Esophagus (tissue), 2 donors: ENCODE measurements at places on chromosomes 5 and 9. TPM values are rescaled to one million over a fixed set of nuclear protein-coding genes. Genes with fewer than 3 reads are reported as not detected.

The HTR1A gene
- polyA plus RNA-seq = not detected

The RMND5B gene
- polyA plus RNA-seq = 90.8 TPM

The ORM2 gene
- 0.12 TPM for polyA plus RNA-seq

The RAI14 gene
- 3.4 TPM for polyA plus RNA-seq

The FOXD4L3 gene
- 0.10 TPM for polyA plus RNA-seq

The NOL8 gene
- polyA plus RNA-seq = 20.5 TPM

The PPP2R2B gene
- polyA plus RNA-seq = 0.78 TPM

The FAM153A gene
- polyA plus RNA-seq = 0.29 TPM

The ARAP3 gene
- polyA plus RNA-seq = 2.9 TPM

The SEMA6A gene
- 1.4 TPM for polyA plus RNA-seq

The OR1J2 gene
- polyA plus RNA-seq = not detected

The FAM81B gene
- not detected for polyA plus RNA-seq

The FUT7 gene
- polyA plus RNA-seq = 0.08 TPM

The PTPRD gene
- 0.60 TPM for polyA plus RNA-seq

The CATSPER3 gene
- polyA plus RNA-seq = 0.34 TPM

The LCN12 gene
- polyA plus RNA-seq = 0.77 TPM
